ENCODE measurements at places on chromosomes 3 and 15.

DNA sequence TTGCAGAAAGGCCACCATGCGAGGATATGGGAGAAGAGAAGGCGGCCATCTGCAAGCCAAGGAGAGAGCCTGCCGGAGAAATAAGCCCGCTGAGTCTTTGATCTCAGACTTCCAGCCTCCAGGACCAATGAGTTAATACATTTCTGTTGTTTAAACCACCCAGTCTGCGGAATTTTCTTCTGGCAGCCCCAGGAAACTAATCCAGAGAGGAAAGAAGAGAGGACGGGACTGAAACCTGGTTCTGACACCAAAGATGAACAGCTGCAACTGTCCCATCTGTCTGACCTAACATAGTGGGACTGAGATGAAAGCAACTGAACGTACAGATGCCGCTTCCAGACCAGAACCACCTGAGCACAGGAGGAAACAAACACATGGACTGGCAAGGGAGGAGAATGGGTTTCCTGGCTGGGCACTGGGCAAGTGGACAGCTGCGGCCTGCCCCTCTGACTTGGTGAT, 32.3 kb downstream of the VGLL4 start:
- no peak for DNase-seq

GRCh38 chr3:8578282-8578681, 66.3 kb downstream of the SSUH2 start:
- no peak for DNase-seq

- DNase-seq, result peak; percentile 25
Observed at GRCh38 chr15:82044373-82045178, 1.2 kb downstream of the MEX3B start.

- no peak for DNase-seq
Observed at GRCh38 chr3:169867584-169868210, 2.0 kb downstream of the LRRC31 start.

DNA sequence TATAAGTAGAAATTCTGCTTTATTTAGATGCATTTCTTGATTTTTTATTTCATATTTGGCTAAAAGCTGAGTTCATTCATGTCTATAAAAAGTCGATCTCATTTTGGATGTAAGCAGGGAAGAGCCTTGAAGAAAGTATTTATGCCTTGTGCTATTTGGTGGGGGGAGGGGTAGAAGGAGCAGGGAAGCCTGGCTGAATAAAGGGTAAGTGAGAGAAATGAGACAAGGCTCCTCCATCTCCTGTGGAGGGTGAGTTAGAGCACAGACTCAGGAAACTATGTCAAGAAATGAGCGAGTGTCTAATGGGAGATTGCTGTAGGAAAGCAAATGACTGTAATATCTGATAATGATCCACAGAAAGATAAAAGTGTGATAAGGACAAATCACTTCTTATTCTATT, 121.8 kb upstream of the ATP11B start:
- DNase-seq, result no peak

DNA sequence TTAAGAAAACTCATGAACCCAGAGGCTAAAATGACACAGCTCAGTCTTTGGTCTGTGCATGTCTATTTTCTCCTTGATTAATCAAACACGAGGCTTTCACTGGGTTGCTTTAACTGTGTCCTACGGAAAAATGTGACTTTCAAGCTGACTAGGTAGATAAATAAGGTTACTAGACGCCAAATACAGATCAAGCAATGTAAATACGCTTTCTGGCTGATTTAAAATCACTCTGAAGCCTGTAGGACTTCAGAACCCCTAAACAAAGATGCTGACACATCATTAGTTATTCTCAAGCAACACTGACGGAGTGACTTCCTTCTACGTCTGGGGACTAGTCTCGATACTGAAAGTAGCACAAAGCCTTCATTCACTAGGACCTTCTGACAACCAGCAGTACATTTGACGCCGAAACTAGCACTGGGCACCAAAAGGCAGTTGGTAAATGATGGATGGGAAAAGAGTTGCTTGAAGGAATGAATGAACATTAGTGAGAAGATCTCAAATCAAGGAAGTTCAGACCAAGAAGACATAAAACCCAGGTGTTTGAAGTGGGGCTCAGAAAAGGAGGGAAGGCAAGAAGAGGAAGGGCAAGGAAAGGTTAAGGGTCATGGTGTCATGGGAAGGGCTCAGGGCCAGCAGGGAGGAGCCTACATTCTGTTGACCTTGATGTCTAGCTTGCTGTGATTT, 67.1 kb upstream of the CDV3 start:
- peak; percentile 72 for DNase-seq

DNA sequence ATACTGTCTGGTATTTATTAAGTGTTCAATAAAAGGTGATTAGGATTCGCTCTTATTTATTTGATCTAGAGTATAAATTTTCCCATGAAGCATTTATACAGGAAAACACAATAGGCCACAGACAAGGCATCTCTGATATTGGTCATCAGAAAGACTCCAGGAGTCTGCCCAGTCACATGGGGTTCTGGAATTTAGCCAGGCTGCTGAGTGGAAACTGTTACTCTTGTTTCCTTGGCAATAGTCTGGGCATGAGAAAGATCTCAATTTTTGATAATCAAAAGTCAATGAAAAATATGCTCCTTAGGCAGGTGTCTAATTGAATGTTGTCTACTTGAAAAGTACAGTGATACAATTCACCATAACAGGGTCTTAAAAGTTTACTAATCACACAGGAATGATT, 161.2 kb downstream of the FRMD5 start:
- no peak for DNase-seq

- no peak for DNase-seq
Observed at GRCh38 chr15:60830479-60830878, 351.5 kb upstream of the ICE2 start.

Data from CD4-positive, alpha-beta T cell treated with Interferon alpha-2 for 1 hour (primary cell).